Stimulated activated memory B cell treated with anti-CD40 and anti-IgM and Interleukin-4, amounts not matched to agents 10 μg/mL and 1 μg/mL and 100 μg/mL, for 72 hours (primary cell): ENCODE measurements at places on chromosomes 16 and 17.

DNA sequence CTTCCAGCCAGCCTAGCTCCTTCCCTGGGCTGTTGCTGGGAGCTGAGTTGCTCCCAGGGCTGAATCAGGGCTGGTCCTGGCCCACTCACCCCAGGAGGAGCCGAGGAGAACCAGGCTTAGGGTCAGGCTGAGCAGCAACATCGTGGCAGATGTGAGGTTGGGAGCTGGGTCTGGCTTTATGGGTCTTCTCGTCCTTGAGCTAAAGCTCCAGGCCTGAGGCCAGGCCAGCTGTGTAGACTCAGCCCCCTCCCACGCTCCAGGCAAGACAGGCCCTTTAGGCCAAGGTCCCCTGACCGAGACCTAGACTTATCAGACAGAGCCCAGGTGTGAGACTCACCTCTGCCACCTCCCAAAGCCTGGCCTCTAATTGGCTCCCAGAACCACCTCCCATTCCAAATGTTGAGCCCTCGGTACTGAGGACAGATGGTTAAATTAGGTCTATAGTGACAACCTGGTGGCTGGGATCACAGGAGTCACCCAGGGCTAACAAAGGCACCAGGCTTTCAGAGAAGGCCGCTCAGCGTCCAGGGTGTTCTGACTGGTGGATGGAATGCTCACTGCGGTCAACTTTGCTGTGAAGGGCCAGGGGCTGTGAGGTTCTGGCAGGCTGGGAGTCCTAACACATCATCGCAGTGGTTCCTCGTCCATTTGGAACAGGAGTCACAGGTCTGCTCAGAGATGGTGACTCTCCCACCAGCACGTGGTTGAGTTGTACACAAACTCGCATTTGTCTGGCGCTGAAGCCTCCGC, at the start of gene CTRL:
CTRL (minus strand) TSS at position 151 of the 750 bp plus-strand sequence; CDS start at position 141, 10 bp downstream.
- no peak for ATAC-seq

GRCh38 chr17:29331075-29331707, 37.2 kb upstream of the NUFIP2 start:
- no peak for ATAC-seq

GRCh38 chr17:67912656-67913055, 83.6 kb downstream of the C17orf58 start:
- no peak for ATAC-seq

- ATAC-seq = no peak
These were observed 274.5 kb downstream of the MRTFB start for GRCh38 chr16:14345512-14346115.

- peak; percentile 21 for ATAC-seq
These were observed 82.3 kb downstream of the ARHGAP23 start for GRCh38 chr17:38510421-38511149.

GRCh38 chr17:66373944-66374817, 71.8 kb downstream of the PRKCA start:
- no peak for ATAC-seq

DNA sequence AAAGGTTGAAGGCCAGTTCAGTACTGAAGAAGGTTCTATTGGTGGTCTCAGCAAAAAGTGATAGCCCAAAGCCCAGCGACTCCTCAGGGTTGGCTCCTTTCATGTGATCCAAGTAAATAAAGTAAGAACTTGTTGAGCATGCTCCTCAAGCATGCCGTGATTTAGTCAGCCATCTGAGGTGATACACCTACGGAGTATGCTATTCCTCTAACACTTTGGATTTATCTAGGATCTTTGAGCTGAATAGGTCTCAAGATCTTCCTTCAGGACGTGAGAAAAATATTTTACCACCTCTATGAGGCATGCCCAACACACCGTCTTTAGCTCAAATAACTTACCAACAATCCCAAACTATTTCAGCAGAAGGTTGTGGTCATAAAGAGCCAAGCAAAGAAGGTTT, 153.3 kb upstream of the CORO6 start:
- ATAC-seq = no peak

- no peak for ATAC-seq
These were observed 1.1 kb downstream of the ZNF23 start for GRCh38 chr16:71460941-71461340.

DNA sequence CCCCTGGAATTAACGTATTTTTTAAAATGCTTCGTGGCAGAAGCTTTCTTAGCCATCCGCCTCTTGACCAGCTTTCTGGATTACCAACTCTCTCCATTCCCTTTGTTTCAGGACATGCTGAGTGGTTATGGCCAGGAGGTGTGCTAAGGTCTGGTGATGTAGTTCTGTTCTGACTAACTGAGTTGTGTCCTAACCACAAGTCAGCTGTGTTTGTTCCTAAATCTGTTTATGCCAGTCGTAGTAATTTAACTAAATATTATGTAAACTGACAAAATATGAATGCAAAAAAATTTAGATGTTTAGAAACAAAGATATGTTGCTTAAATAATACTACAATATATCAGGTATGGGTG, 61.6 kb downstream of the MRTFB start:
- peak; percentile 56 for ATAC-seq
